Activated CD8-positive, alpha-beta T cell treated with anti-CD3 and anti-CD28 coated beads for 36 hours (primary cell): ENCODE measurements at places on chromosomes 4 and X. TPM values are rescaled to one million over a fixed set of nuclear protein-coding genes. Genes with fewer than 3 reads are reported as not detected.
A peak's percentile ranks its signal among the peaks of the same experiment; 100 is the strongest.

GRCh38 chr4:77821775-77822174 lies 2.6 kb upstream of the CNOT6L start:
- peak; percentile 64 for DNase-seq

- DNase-seq = no peak
Measured at GRCh38 chr4:180455226-180455625, 1788.0 kb upstream of the TENM3 start.

DNA sequence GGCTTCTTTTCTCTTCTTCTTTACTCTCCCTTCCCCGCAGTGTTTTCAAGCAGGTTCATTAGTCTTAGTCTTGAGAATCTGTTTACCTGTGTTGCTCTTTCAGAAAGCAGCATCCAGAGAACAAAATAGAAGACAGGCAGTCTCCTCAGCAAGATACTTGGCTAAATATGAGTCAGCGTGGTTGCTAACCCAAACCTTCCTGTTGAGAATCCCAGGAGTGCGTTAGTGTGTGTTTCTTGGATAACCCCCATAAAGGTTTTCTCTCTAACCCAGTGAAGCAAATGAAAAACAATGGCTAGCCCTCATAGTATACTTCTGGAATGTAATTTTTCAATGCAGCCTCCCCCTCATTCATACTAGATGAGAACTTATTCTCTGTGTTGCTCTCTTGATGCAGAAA lies 41.1 kb downstream of the BMPR1B start:
- DNase-seq = no peak

DNA sequence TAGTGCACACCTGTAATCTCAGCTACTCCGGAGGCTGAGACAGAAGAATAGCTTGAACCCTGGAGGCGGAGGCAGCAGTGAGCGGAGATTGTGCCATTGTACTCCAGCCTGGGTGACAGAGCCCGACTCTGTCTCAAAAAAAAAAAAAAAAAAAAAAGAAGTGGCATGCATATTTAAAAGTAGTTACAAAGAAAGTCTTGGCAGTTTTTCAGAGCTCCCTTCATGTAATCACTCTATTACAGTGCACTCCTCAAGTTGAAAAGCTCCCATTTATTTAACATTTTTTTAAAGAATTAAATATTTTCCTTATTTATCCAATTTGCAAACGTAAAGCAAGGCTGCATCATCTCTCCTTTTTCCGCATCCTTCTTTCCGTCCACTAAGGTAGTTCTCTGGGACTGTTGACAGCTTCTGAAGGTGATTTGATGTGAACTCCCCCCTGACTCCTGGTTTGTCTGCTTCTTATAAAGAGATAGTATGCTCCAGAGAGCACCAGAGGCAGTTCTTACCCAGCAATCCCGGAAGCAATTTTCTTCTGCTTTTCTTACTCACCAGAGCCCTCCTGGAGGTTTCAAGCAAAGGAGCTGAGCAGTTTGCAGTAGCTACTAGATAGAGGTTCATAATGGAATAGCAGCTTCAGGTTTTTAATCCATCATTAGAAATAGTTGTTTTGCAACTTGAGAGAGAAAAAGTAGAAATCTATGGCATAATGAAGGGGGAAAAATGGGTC lies 151.0 kb downstream of the PALLD start:
- no peak for DNase-seq

- DNase-seq = peak; percentile 30
Measured at GRCh38 chr4:85084371-85085094, 118.0 kb upstream of the WDFY3 start.

GRCh38 chr4:88320780-88321373 lies 36.5 kb upstream of the PPM1K start:
- peak; percentile 46 for DNase-seq

GRCh38 chrX:15973946-15974345 lies 119.3 kb upstream of the AP1S2 start:
- no peak for DNase-seq

GRCh38 chr4:143773998-143774895 lies 73.8 kb upstream of the FREM3 start:
- peak; percentile 68 for DNase-seq

- no peak for DNase-seq
Measured at GRCh38 chr4:70544279-70544868, 26.0 kb downstream of the AMTN start.

DNA sequence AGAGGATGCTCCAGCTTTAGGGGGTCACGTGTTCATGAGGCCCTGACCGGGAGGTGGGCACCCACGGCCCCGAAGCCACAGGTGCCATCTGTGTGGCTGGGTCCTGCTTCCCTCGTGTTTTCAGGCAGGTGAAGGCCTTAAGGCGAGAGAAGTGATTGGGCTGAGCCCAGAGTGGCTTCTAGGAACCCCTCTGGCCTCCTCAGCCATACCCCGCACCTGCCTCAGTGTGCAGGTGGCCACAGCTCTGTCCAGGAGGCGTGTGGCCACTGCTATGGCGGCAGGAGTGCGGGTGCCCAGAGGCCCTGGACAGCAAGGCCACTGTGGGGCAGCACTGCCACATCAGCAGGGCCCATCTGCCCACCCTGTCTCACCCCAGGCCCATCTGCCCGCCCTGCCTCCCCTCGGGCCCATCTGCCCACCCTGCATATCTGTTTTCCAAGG lies 25.0 kb downstream of the NKX1-1 start:
- no peak for DNase-seq

GRCh38 chr4:74962584-74962983 lies 29.7 kb downstream of the PARM1 start:
- no peak for DNase-seq

DNA sequence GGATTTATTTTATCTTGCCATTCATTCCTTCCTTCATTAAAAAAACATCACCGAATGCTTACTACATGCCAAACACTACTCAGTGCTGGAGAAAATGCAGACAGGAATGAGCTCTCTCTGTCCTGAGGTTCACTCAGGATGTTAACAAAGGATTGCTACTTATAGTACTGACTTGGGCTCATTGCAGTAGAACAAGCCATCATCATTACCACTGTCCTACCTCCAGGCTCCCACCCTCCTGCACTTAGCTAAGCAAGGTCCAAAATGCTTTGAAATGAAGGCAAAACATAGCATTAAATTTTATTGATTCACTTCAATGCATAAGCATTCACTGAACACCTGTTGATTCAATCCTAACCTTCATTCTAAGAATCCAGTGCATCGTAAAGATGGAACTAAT lies 159.8 kb upstream of the RADX start:
- DNase-seq = no peak

DNA sequence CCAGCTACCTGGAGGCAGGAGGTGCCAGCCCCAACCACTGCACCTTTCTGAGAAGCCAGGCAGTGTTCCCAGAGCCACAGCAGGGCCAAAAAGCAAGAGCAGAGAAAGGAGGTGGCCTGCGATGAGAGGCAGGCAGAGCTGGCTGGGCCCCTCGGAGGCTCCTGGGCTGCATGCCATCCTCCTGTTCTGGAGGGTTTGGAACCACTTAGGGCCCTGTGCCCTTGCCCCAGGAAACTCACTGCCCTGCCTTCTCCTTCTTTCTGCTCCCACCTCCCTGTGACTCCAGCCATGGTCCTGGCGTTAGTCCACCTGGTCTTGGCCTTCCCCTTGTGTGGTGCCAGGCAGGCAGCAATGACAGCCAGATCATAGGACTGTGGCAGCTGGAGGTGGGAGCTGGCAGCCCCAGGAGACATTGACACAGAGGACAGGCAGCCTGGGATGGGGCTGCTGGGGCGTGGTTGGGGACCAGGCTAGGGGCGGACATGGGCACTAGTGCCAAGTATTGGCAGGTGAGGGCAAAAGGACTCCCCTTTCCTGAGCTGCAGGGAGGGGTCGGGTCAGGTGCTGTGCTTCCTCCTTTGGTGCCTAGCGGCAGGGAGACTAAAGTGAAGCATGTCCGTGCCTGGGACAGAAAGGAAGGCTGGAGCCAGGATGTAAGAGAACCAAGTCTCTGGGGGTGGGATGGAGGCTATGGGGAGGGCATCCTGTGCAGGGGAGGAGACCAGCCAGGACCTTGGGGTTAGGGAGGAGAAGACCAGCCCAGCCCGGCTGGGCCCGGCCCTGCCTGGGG lies 1.4 kb downstream of the APLN start:
- DNase-seq = no peak

- DNase-seq = no peak
Measured at GRCh38 chrX:63810746-63811145, 25.7 kb upstream of the ARHGEF9 start.

DNA sequence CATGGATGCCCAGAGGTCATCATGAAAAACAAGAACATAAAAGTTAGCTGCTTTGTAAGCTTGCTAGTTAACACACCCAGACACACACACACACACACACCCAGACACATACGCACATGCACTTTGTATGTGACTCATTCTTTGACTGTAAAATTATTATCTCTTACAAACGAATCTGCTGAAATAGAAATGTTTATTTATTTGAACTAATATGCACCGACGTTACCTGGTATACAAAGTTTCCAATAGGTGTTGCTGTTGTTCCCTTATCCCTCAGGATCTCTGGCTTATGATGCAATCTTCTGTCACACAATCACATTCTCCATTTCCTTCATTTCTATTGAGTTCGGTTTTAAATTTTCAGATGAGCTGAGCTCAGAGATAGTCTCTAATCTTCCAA lies 209.3 kb downstream of the PTTG2 start:
- no peak for DNase-seq

GRCh38 chr4:98026362-98026761 lies 116.9 kb downstream of the STPG2 start:
- no peak for DNase-seq

DNA sequence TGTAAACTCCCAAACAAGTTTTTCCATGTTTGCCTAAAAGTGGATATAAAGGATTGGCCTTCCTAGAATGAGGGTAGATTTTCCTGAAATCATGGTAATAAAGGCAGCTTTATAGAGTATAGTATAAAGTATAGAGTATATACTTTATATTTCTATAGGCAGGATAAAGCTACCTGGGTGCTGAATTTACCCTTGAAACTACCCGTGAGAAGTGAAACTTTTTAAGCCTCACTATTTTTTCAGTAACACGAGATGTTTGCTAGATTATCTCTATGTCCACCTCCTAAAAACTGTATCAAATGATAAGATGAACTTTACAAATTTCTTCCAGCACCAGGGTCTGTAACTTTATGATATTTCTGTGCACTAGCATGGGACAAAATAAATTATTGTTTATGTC lies 340.0 kb upstream of the GALNTL6 start:
- DNase-seq = no peak

GRCh38 chr4:48329193-48329592 lies 12.1 kb upstream of the SLAIN2 start:
- no peak for DNase-seq

- DNase-seq = no peak
Measured at GRCh38 chr4:140579278-140579677, 10.5 kb upstream of the UCP1 start.

DNA sequence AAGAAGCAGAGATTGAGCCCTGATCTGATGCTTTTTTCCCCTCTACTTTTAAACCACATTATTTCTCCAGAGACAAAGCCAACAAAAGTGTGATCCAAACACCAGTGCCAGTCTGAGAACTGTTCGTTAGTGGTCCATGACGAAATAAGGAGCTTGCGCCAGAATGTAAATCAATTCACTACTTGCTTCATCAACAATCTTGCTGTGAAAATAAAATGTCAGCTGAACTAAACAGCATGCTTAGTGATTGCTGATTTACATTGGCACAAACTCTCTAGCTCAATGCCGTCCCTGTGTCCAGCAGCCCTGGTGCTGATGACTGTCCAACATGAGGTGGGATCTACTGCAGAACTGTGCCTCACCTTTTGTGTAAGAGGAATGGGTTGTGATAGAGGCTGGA lies 71.3 kb downstream of the SOX3 start:
- DNase-seq = no peak

- DNase-seq = no peak
Measured at GRCh38 chr4:161291222-161291621, 872.6 kb downstream of the FSTL5 start.

DNA sequence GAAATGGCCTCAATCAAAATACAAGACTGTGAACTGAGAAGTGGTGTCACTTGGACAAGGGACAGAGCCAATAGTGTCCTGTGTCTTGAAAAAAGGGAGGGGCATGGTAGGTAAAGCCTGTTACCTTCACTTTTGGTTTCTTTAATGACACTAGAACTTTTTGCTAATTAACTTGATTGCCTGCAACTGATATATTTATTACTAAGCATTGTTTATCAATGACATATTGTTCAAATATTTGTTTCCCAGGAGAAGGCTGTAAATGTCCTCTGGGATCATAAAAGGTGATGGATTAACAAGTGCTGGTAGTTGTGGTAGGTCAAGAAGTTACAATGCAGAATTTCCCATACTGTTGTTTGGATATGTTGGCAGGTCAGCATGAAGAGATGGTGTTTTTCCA lies 93.8 kb upstream of the SCML1 start:
- DNase-seq = no peak

GRCh38 chrX:101208152-101208905 lies 11.3 kb upstream of the DRP2 start:
- DNase-seq = no peak

DNA sequence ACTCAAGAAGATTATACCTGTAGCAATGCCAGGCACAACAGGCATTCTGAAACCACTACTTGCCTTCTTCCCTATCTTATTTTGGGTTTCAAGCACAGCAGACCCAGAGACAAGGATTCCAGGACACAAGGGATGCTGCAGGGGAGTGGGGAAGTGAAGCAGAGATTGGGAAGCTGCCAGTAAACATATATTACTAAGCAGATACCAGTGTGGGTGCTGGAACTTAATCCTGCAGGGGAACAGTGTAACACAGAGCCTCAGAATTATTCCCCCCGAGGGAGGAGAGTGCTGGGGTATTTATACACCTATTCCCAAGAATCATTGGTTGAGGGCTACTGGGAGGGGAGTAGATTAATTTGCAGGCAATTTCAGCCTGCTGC lies 33.3 kb upstream of the MAML3 start:
- no peak for DNase-seq

- DNase-seq = no peak
Measured at GRCh38 chr4:88297212-88297516, 12.8 kb upstream of the PPM1K start.

DNA sequence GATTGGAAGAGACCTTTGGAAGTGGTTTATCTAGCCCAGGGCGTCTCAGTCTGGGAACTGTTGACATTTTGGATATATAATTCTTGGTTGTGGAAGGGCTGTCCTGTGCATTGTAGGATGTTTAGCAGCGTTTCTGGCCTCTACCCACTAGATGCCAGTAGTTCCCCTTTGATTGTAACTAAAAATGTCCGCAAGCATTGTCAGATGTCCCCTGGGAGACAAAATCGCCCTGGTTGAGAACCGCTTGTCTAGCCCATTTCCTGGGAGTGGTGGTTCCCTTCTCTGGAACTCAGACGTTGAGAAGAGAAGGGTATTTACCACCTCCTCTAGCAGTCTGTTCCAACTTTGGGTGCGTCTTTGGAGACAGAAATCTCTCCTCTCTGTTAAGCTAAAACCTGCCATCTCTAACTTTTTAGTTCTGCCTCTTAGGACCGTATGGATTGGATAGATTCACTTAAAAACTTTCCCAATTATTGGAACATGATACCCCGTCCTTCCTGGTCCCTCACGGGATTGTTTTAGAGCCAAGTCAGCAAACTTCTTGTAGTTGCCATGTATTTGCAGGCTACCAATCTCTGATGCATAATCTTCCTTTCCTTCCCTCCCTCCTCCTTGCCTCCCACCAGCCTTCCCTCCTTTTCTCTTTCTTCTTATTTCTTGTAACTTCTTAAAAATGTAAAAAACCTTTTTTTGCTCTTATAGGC lies 13.9 kb downstream of the TMEM165 start:
- no peak for DNase-seq

KCND1 gene
- total RNA-seq = 2.6 TPM

RAB33A gene
- total RNA-seq = 28.2 TPM

MAP3K15 gene
- total RNA-seq = 2.2 TPM

FREM3 gene
- not detected for total RNA-seq

TEX13B gene
- not detected for total RNA-seq

PLAC8 gene
- 101 TPM for total RNA-seq

VEGFC gene
- not detected for total RNA-seq

PWWP3B gene
- not detected for total RNA-seq

GAB3 gene
- 3.9 TPM for total RNA-seq

ZAR1 gene
- not detected for total RNA-seq

CLDN34 gene
- total RNA-seq = not detected

GPRIN3 gene
- total RNA-seq = 11.8 TPM
